HCT116 (cell line): ENCODE measurements at places on chromosomes 2 and 18. TPM values are rescaled to one million over a fixed set of nuclear protein-coding genes. Genes with fewer than 3 reads are reported as not detected.

DNA sequence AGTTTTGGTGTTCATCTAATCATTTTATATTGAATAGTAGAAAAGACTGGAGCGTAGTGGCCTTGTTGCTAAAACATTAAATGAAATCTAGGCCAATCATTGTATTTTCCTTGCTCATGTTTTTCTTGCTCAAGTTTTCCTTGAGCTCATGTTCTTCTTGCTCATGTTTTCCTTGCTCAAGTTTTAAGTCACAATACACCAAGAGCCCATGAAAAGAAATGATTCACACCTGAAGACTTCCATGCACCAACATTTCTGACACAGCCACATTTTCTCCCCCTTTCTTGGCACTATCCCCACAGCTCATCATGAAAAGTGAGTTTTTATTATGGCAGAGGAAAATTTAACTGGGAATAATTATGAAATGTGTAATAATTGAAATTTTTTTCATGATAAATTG, 92.0 kb downstream of the LRP1B start:
- H3K36me3 ChIP-seq: no peaks in the 10 kb centered on the region
- no peaks in the 10 kb centered on the region for H3K27me3 ChIP-seq
- no peak for DNase-seq
- no peak overlapping the region for H3K27ac ChIP-seq
- peaks cover 9% of the 10 kb centered on the region for H3K4me1 ChIP-seq
- no peak overlapping the region for H3K4me3 ChIP-seq

DNA sequence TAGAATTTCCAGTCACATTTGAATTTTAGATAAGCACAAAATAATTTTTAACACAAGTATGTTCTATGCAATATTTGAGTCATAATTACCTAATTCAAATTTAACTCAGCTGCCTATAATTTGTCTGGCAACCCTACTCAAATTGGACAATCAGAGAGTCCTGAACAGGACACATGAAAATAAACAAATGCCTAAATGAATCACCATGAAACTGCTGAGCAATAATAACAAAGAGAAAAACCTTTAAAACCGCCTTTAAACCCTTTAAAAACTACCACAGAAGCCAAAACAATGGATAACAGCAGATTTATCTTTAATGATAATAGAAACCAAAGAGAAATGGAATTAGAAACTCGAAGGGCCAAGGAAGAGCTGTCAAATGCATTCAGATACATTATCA, 39.5 kb downstream of the ARL4C start:
- no peak overlapping the region for H3K27ac ChIP-seq
- H3K36me3 ChIP-seq: no peaks in the 10 kb centered on the region
- no peaks in the 10 kb centered on the region for H3K27me3 ChIP-seq
- no peak for DNase-seq
- H3K4me1 ChIP-seq: no peaks in the 10 kb centered on the region
- H3K4me3 ChIP-seq: no peak overlapping the region

The ZDBF2 gene
- 9.2 TPM for total RNA-seq

- H3K4me1 ChIP-seq: no peaks in the 10 kb centered on the region
- no peak for DNase-seq
- no peak overlapping the region for H3K27ac ChIP-seq
- no peak overlapping the region for H3K4me3 ChIP-seq
- H3K27me3 ChIP-seq: no peaks in the 10 kb centered on the region
These were observed 524 bp downstream of the ANKRD30B start for GRCh38 chr18:14748496-14748895.

DNA sequence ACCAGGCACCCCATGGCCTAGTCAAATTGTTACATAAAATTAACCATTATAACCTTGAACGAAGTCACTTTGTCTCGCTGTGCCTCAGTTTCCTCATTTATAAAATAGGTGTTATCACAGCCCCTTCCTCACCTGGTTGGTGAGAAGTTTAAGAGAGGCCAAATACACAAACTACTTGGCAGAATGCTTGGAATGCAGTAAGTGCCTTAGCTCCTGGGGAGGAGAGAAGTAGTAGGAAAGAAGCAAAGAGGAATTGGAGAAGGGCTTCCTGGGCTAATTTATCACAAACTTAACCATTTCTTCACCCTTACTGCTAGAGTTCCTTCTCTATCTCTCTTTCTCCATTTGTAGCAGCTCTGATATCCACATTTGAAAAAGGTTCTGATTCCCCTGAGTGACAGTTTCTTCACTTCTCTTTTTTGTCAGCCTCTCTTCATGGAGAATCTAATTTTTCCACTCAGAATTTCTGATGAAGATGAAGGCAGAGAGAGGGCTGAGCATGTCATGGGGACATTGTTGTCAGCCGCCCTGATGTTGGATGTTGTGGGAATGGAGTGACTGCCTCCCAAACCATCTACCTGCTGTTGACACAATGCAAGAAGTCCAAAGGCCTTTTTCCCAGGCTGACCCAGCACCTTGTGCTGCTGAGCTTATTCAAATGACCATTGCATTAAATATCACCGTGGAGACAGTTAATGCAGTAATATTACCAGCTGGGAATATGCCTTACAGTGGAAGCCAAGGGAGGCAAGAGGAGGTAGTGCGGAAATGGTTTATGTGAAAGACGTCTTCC, 60.4 kb downstream of the BOD1L2 start:
- peaks cover 8% of the 10 kb centered on the region for H3K27me3 ChIP-seq
- no peaks in the 10 kb centered on the region for H3K36me3 ChIP-seq
- H3K4me3 ChIP-seq: no peak overlapping the region
- H3K27ac ChIP-seq: no peak overlapping the region
- peaks cover 15% of the 10 kb centered on the region for H3K4me1 ChIP-seq

DNA sequence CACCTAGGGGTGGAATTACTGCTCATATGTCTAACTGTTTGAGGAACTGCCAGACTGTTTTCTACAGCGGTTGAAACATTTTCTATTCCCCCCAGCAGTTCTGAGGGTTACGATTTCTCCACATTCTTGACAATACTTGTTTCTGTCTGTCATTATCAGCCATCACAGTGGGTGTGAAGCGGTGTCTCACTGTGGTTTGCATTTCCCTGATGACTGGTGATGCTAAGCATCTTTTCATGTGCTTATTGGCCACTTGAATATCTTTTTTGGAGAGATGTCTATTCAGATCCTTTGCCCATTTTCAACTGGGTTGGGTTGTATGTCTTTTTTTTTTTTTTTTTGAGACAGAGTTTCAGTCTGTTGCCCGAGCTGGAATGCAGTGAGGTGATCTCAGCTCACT, 63.0 kb downstream of the ADNP2 start:
- H3K4me3 ChIP-seq: no peak overlapping the region
- H3K27me3 ChIP-seq: no peaks in the 10 kb centered on the region
- H3K36me3 ChIP-seq: no peaks in the 10 kb centered on the region
- no peak for DNase-seq
